ENCODE measurements at places on chromosomes 3 and 15. TPM values are rescaled to one million over a fixed set of nuclear protein-coding genes. Genes with fewer than 3 reads are reported as not detected.
A peak's percentile ranks its signal among the peaks of the same experiment; 100 is the strongest.

The GOLGA8R gene
- total RNA-seq, result 1.6 TPM

The CDCP1 gene
- total RNA-seq, result 0.17 TPM

DNA sequence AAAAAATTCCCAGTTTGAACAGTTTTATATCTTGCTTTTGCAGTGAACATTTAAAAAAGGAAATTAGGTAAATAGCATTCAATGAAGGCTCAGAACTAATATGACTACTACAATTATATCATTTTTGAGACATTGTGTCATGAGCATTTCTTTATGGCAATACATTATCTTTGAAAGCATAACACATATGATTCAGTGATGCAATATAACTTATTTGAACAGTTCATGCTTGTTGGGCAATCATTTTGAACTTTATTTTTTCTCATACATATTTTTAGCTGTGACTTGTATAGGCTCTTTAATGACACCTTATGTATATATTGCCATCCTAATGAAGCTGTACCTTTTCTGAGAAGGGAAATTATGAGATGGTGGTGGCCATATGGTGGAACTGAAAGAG is 828.6 kb upstream of the NR2F2 start:
- ATAC-seq, result no peak

GRCh38 chr15:67091071-67091979 is 25.9 kb downstream of the SMAD3 start:
- peak; percentile 91 for ATAC-seq

DNA sequence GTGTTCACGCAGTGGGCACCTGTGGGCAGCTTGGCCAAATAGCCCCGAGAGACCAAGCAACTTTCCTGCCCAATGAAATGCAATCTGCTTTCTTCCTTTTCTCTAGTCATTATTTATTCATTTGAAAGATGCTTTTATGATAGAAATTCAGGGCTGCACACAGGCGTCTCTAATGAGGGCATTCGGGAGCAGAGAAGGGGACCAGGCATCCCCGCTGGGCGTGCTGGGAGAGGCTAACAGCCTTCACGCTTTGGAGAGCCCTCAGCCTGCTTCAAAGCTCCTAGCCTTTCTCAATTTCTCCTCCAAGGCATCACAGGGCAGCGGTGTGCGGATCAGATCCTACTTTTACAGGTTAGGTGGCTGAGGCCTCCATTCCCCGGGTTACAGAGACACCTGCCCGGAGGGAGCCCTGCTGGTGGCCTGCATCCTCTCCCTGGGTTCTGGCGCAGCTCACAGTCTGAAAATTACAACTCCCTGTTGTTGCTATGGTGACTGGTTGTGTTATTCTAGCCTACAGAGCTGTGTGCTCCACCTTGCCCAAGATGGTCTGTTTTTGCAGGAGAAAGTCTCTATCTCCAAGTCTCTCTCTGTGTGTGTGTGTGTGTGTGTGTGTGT is 21.8 kb upstream of the KLF13 start:
- ATAC-seq, result no peak

DNA sequence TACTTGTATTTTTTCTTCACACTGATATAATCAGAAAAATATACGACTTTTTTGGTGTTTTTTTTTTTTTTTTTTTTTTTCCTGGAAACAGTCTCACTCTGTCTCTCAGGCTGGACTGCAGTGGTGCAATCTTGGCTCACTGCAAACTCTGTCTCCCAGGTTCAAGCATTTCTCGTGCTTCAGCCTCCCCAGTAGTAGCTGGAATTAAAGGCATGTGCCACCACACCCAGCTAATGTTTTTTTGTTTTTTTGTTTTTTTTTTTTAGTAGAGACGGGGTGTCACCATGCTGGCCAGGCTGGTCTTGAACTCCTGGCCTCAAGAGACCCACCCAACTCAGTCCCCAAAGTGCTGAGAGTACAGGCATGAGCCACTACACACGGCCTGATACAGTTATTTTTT is 20.8 kb upstream of the DNAAF4 start:
- ATAC-seq, result no peak

- ATAC-seq, result no peak
Observed at GRCh38 chr3:63128380-63128779, 149.7 kb upstream of the SYNPR start.

DNA sequence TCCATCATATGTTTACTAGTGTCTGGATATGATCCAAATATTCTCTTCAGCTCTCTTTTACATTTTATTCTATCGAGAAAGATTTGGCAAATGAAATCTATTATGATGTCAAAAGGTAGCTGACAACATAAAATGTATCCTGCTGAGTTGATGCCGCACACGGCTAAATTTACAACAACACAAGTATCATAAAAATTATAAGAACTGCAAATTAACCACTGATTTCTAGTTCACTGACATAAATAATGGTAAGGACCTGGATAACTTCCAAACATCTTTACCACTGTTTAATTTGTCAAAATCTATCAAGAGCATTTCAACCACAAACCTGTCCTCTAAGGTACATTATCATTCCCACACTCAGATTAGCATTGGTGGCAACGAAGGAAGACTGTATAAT is 244.5 kb downstream of the FOXP1 start:
- ATAC-seq, result no peak

GRCh38 chr15:94029495-94029894 is 201.9 kb upstream of the MCTP2 start:
- no peak for ATAC-seq

DNA sequence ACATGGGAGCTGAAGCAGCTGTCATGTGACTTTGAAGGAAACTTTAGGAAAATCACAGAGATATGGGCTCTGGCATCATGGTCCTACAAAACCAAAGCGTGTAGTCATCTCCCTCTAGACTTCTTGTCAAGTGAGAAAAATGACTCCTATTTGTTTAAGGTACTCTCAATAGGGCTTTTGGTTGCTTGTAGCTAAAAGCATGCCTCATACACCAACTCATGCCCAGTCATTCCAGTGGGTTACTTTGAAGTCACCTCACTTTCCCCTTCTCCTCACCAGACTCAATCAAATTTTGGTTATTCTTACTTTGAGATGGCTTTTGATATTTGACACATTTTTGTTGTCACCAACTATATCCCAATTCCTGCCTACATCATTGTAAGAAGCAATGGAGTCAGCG is 81.6 kb downstream of the BOC start:
- ATAC-seq, result peak; percentile 28

DNA sequence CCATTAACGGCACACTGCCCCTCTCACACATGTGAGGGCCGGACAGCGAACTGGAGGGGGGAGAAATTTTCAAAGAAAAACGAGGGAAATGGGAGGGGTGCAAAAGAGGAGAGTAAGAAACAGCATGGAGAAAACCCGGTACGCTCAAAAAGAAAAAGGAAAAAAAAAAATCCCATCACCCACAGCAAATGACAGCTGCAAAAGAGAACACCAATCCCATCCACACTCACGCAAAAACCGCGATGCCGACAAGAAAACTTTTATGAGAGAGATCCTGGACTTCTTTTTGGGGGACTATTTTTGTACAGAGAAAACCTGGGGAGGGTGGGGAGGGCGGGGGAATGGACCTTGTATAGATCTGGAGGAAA is 1.5 kb downstream of the SOX2 start:
- no peak for ATAC-seq

DNA sequence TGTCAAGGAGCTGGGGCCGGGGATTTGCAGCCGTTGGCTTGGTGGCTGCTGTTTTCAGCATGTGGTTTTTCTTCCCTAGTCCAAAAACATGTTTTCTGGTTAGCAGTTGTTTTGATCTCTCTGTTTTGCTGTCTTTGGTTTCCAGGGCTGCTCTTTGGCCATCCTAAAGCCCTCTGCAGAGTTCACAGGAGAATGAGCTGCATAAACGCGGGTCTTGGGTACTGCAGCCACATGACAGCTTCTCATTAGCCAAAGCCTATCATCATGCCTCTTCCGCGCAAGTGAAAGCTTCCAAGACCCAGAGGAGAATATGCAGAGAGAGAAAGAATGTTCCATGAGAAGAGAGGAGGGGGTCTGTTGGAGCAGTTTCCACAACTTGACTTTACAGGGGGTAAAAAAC is 138.5 kb downstream of the NTRK3 start:
- no peak for ATAC-seq

The PLAAT1 gene
- not detected for total RNA-seq

The SKOR1 gene
- 0.13 TPM for total RNA-seq

- ATAC-seq, result peak; percentile 91
Observed at GRCh38 chr3:50519471-50520089, 16.1 kb upstream of the CACNA2D2 start.

The AADACL2 gene
- total RNA-seq, result not detected

The ZNF80 gene
- 0.15 TPM for total RNA-seq

GRCh38 chr3:79351699-79352098 is 416.1 kb downstream of the ROBO1 start:
- no peak for ATAC-seq

The ACOX2 gene
- not detected for total RNA-seq

DNA sequence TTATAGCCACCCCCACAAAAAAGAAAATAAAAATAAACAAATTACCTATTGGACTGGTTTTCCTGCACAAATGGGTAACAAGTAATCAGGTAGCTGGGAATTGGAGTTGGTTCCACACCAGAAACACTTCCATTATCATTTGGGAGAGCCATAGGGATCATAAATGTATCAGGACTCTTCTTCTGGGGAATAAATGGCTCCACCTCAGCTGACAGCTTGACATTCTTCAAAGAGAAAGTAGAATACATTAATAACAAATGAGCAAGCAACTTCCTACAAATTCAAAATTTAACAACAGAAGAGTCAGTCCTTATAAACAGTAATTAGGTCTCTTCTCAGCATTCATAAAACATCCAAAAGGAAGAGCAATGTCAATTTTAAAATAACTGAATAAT is 8.7 kb downstream of the SECISBP2L start:
- no peak for ATAC-seq

DNA sequence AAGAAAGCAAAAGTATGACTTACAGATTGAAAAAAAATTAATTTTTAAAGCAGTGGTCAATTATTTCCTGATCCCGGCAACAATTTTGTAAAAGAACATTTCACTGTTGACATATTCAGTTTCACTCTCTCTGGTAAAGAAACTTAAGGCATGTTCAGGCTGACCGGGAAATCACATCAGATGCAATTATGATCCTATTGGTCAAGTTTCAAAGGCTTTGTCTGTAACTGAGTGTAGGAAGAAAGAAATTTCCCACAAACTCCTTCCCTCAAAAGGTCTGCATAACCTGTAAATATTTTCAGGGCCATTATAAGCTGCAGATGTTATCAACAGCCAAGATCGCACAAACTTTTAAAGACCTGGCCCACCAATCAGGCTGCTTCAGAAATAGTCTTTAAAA is 205.4 kb upstream of the IGF1R start:
- no peak for ATAC-seq

DNA sequence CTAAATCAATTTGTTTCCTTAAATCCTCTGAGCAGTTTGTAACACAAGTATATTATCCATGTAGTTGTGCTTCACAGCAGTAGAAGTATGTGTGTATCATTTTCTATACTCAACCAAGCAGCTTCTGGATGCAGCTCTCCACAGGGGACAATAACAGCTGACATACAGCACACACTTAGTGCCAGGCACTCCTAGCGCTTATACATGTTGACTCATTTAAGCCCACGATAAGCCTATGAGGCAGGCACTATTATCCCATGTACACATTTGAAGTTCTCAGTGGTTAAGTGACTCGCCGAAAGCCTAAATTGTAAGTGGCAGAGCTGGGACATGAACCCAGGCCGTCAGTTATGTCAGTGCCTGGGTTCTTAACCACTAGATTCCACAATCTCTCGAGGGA is 20.3 kb upstream of the LPP start:
- ATAC-seq, result peak; percentile 95

The CCR3 gene
- not detected for total RNA-seq

DNA sequence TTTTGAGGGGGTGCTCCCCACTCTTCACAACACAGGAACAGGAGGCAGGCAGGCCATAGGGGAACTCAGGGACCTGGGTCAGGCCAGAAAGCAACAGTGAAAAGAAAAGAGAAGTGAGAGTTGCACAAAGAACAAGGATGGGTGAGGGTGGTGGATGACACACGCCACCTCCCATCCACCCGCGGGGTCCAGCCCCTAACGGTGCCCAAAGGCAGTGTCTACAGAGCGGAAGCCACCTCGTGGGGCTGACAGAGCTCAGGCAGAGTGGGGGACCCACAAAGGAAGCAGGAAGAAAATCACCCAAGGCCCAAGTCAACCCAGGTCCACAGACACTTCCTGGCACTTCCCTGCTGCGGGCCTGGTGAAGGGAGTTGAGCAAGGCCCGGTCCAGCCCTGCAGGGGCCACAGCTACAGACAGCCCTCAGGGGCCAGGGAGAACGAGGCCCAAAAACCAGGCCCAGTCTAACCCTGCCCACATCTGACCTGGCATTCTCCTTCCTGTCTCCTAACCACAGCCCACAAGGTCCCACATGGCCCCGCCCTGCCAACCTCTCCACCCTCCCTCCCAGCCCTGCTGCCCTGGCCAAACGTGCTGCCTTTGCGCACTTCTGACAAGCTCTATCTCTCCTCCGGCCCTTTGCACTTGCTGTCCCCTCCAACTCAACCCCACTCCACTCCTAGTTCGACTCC is 5.9 kb downstream of the NUP210 start:
- ATAC-seq, result peak; percentile 85

DNA sequence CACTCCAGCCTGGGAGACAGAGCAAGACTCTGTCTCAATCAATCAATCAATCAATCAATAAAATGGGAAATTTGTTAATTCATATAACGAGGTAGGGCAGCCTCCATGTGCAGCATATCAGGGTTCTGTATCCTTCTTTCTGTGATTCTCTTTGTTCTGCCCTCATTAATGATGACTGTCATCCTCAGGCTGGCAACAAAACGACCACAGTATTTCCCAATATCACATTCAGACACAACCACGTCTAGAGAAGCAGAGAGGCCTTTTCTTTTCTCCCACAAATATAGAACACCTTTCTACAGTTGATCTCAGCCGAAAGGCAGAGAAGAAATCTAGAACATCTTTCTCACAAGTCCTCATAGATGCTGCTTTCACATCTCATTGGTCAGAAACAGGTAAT is 11.2 kb downstream of the CEP19 start:
- ATAC-seq, result no peak

DNA sequence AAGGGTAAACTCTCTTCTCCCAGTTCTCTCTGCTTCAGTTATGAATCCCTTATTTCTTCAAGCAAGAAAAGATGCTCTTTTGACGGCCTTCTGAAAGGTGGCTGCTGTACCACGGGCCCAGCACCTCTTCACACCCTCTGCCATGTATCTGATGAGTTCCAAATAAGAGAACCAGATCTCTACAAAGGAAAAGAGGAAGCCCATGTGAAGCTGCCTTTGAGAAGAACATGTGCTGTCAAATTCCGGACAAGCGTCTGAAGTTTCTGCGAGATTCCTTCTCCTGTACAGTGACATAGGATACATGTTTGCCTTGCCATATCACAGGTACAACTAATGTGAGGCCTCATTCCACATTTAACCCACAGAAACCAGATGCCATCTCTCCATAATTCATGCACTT is 59.2 kb downstream of the SH3BP5 start:
- no peak for ATAC-seq

DNA sequence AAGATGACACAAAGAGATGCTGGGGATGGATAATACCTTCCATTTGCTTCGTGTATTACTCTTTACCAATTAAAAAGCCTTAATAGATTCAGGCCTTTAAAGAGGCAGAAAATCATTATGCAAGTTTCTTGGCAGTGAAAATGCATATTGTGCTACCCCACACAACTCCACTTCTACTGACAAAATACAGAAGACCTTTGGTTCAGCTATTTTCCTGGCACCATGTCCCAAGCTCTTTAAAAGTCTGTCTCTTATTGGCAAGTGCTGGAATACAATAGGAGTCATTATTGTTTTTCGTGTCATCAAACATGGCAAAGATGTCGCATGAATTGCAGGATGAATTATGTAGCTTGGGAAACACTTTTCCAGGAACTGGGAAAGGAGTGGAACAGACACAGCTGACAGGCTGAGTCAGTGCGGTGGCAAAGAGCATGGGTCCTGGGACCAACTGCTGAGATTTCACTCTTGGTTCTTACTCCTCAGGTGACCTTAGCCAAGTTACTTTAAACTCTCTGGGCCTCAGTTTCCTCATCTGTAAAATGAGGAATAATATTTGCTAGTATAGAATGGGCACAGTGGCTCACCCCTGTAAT is 5.5 kb upstream of the TSPAN3 start:
- no peak for ATAC-seq

Measured in activated T-helper 17 cell treated with anti-CD3 and anti-CD28 coated beads, Interleukin-2, amount 50 U/mL, for 72 hours (primary cell).